Tongue (tissue), 3 donors: ENCODE measurements at places on chromosomes 7 and 10. TPM values are rescaled to one million over a fixed set of nuclear protein-coding genes. Genes with fewer than 3 reads are reported as not detected.

- no peak for DNase-seq
These were observed 19.3 kb downstream of the MACC1 start for GRCh38 chr7:20197837-20198236.

DNA sequence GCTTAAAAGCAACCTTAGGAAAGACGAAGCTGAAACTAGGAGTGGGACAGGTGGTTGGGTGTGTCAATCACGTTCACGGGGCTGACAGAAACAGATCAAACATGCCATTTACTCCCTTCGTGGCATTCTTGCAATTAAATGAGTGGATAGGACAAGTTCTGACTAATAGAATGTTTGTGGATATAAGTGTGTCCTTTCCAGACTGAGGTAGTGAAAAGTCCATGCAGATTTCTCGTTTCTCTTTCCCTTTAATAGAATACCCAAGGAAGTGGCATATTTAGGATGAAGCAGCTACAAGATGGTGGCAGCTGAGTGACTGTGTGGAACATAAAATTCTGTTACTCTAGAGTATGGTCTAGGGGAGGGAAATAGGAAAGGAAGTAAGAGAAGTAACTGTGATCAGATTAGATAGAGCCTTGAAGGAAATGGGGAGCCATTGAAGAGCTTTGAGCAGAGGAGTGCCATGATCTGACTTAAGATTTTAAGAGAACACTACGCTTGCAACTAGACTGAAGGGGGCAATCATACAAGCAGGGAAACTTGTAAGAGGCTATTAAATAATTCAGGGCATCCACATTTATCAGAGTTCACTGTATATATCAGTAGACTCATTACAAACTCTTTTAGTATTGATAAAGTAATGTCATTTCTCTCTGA is 46.3 kb upstream of the HYAL4 start:
- no peak for DNase-seq

- DNase-seq = no peak
These were observed 136.4 kb upstream of the ODAD2 start for GRCh38 chr10:28135258-28135657.

CALHM1 gene
- 0.10 TPM for total RNA-seq

PRF1 gene
- total RNA-seq = 0.62 TPM

GRID2IP gene
- 0.31 TPM for total RNA-seq
